ENCODE measurements at places on chromosomes 7 and 10.

DNA sequence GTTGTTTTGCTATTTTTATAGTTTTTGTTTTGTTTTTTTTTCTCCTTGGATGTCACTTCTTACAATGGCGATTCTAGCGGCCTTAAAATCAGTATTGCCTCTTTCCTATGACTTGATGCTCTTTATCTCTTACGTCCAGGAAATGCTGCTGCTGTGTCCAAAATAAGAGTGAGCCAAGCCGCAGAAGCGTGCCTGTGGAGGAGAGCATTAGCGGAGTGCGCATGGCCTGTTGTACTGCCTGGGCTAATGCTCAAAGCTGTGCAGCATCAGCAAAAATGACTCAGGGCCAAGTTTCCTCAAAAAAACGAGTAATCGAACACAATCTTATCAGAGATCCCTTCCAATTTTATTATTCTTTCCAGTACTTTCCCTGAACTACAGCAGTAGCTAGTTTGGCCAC, 18.5 kb upstream of the GAD2 start:
- DNase-seq: no peak

- DNase-seq: no peak
These were observed 98.3 kb downstream of the TRRAP start for GRCh38 chr7:98976396-98977185.

DNA sequence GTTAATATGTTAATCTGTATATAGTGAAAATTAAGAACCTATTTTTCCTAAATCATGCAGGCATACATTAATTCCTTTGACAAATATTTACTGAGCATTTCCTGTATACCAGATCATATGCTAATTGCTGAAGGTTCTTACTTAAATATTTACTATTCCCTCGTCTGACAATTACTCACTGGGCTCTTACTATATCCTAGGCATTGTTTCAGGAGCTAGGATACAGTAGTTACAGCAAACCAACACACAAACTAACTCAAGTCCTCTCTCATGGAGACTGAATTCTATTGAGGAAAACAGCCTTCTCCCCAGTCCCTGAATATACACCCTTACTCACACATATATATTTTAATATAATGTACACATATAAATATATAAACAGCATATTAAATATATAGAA, 786.0 kb downstream of the NRG3 start:
- no peak for DNase-seq

GRCh38 chr10:35872671-35873070, 230.6 kb upstream of the FZD8 start:
- DNase-seq: no peak

GRCh38 chr10:44659320-44659719, 251.8 kb upstream of the TMEM72 start:
- DNase-seq: no peak

DNA sequence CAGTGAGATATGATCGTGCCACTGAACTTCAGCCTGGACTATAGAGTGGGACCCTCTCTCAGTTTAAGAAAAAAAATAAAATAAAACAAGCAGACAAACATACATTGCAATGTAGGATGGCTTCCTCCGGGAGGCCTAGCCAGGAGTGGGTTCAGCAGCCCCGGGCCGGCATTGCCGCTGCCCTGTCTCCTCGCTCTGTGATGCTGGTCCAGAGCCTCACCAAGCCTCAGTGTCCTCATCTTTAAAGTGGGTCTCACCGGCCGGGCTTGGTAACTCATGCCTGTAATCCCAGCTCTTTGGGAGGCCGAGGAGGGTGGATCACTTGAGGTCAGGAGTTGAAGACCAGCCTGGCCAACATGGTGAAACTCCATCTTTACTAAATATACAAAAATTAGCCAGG, 71.6 kb downstream of the PTPRE start:
- DNase-seq: no peak

DNA sequence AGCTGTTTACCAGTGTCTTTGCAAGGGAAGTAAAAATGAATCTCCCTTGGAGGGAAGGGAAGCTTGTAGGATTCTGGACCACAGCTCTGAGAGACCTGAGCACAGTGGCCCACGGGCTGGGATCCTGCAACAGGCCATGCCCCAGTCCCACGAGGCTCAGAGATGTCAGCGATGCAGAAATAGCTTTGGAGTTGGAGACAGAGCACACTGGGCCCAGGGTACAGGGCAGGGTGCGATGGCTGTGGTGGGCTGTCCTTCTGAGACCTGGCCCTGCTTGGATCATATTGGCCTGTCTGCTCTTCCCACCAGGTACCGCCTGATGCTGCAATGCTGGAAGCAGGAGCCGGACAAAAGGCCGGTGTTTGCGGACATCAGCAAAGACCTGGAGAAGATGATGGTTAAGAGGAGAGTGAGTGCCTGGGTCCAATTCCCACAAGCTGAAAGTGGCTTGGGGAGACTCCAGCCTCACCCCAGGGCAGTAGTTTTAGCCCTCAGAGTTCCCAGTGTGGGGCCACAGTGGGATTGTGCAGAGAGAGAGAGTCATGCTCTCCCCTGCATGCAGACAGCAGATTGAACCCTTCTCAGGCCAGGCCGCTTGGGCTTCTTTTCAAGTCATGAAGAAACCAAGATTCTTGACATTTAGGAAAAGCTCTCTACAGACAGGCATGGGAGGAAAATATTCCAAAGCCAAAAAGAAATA, 13.5 kb upstream of the CSGALNACT2 start:
- no peak for DNase-seq

GRCh38 chr10:60434418-60435046, 44.9 kb upstream of the ANK3 start:
- DNase-seq: no peak

- DNase-seq: no peak
These were observed 29.9 kb downstream of the ZC3HC1 start for GRCh38 chr7:130021105-130021834.

GRCh38 chr7:86411814-86412213, 231.9 kb upstream of the GRM3 start:
- DNase-seq: no peak

GRCh38 chr7:75966190-75966961, 28.0 kb downstream of the TMEM120A start:
- peak; percentile 49 for DNase-seq

DNA sequence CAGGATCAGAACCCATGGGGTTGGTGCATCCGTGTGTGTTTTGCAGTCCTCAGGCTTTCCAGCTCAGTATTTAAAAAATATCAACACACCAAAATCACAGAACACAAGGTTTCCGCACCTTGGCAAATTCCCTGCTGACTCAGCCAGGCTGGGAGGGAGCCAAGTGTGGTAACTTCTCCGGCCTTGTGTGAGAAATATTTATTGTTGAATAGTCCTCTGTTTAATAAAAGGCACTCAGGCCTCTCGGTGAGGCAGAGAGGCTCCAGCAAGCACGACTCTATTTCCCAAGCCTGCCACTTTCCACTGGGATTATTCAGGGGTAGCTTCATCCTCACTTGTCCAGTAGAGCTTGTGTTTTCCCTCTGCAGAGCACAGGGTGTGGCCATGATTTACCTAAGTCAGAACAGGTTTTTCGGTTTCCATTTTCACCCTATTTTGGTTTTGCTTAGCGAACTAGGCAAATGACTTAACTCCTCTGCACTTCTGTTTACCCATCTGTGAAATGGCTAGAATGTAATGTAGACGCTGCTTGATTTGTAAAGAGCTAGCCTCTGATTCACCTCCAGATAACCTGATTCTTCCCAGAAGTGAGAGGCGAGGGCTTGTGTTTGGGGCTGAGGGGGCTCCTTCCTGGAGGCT, 13.0 kb upstream of the CHST15 start:
- peak; percentile 73 for DNase-seq

GRCh38 chr10:89235073-89235798, 16.3 kb downstream of the LIPA start:
- DNase-seq: no peak

DNA sequence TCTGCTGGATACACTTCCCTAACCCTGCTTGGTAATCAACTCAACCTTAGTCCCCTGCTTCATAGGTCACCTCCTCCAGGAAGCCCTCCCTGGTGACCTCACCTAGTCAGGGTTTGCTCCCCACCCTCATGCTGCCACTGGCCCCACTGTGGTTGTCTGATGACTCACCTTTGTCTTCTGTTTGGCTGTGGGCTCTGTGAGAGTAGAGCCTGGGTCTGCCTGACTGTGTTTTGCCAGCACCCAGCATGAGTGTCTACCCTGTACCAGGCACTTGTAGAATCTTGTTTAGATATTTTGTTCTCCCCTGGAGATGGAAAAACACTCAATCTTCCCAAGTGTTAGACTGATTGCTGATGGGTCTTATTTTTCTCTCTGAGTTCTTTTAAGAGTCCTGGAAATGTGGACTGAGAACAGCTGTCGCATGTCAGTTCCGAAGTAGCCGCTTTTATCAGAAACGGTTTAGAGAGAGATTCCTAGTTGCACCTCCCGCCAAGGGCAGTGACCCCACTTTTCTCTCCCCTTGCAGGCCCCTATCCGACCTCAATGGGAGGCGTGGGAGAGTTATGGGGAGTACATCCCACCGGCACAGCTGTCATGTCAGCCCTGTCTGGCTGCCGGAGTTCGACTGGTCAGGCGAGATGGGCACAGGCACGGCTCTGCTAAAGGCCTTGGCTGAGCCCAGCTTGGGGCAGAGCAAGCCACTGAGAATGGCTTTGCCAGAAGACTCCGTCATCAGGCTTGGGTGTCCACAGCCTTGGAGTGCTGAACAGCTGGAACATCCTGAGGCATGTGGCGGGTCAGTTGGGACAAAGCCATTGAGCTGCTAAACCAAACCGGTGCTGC, 134.3 kb downstream of the GRK5 start:
- DNase-seq: no peak

DNA sequence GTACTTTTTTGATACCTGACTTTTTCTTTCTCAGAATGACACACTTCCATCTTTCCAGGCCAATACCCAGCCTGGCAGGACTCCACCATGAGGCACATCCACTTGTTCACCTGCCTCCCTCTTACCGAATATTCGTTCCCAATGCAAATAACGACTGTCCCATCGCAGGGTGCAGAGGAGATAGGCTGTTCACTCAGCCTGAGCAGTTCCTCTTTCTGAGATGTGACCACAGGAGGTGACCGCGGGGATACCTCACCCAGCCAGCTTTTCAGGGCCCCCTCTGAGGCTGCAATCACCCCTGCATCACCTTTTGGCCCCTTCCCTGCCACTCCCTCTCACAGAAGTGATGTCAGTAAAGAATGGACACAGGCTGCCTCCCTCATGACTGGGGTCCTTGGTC, 28.3 kb downstream of the PTPRN2 start:
- no peak for DNase-seq

- DNase-seq: no peak
These were observed 6.6 kb upstream of the INTS1 start for GRCh38 chr7:1510780-1511154.

DNA sequence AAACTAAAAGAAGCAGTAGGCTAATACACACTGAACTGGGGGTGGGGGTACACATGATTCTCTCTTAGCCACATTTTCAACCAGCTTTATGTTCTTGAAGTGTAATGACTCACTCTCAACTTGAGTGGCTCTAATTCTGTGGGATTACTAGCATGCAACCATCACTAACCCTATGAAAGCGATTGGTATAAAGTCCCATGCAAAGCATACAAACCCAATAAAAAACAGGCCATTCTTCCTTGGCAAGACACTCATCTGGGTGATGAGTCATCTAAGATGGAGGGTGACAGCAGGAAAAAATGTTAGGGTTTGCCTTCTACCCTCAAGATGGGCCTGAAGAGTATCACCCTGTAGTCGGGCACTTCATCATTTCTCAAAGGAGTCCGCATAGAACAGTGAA, 14.9 kb upstream of the PON3 start:
- no peak for DNase-seq

GRCh38 chr7:47625861-47626715, 44.2 kb upstream of the TNS3 start:
- DNase-seq: no peak

GRCh38 chr10:128781637-128782036, 655.4 kb upstream of the MKI67 start:
- DNase-seq: no peak

GRCh38 chr7:128934361-128935341, 3.1 kb upstream of the IRF5 start:
- DNase-seq: no peak

DNA sequence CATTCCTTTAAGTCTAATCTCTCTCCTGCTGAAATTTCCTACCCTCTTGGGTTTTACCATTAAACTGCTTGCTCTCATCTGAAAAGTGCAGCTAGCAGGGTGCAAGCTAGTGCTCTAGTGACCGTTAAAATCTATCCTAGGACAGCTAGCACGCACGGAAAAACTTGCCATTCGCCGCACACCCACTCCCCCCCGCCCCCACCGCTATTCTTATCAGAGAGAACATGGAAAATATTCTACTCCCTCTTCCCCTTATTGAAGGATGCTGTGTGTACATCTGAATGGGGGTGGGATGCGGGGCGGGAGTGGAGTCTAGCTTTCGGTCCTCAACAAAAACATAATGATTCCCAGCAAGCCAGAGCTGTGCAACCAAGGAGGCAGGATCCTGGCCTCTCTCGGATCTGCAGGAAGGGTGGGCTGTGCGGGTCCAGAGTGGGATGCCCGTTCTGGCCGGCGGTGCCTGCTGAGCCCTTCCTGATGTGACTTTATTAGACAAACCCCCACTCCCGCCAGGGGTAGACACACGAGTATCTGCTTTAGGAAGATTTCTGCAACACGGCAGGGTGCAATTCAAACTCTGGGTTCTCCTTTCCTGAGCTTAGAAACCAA, 1.1 kb upstream of the ADRA2A start:
- no peak for DNase-seq

GRCh38 chr10:127467811-127468210, 81.3 kb upstream of the NPS start:
- no peak for DNase-seq

- no peak for DNase-seq
These were observed 731.4 kb upstream of the POT1 start for GRCh38 chr7:125661006-125661405.

DNA sequence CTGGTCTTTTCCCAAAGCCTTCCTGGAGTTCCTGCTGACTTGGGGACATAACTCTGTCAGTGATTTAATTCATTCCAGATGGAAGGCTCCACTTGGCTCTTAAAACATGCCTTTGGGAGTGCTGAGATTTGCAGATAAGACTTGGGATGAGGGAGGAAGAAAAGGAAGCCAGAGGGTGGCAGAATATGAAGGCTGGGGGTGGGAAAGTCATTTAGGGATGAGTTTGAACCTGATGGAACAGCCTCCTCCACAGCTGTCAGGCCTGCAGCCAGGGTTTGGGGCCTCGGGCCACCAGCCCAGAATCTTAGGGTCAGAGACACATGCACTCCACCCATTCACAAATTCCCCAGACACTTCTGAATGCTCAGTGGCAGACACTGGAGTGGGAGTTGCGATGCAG, 28.4 kb upstream of the EIF5AL1 start:
- DNase-seq: peak; percentile 92

GRCh38 chr7:105829681-105830322, 46.6 kb downstream of the ATXN7L1 start:
- DNase-seq: no peak

DNA sequence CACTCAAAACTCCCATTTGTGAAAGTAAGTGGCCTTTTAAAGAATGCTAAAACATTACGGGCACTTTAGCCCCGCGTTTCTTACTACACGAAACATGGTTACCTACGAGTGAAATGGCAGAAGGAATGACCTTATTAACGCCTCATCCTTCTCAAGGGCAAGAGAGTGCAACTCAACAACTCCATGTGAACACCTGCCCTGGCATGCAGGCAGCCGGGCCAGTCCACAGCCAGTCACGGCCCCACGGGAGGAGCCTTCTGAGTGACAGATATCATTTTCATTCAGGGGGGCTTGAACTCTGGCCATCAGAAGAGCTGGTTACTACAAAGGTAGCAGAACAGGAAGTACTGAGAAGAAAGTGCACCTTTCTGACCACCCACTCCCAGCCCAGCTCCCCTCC, 236.1 kb downstream of the PTPRN2 start:
- no peak for DNase-seq

- peak; percentile 61 for DNase-seq
These were observed 82.6 kb downstream of the PRKG1 start for GRCh38 chr10:51156926-51157325.

GRCh38 chr7:79096361-79096805, 357.1 kb downstream of the MAGI2 start:
- peak; percentile 31 for DNase-seq

Data from BJ (cell line).